ENCODE measurements at places on chromosomes 12 and 14.

GRCh38 chr12:106123551-106124081 is 15.1 kb downstream of the NUAK1 start:
- DNase-seq = no peak

- DNase-seq = no peak
These were observed 53.7 kb downstream of the SERPINA10 start for GRCh38 chr14:94239406-94239805.

DNA sequence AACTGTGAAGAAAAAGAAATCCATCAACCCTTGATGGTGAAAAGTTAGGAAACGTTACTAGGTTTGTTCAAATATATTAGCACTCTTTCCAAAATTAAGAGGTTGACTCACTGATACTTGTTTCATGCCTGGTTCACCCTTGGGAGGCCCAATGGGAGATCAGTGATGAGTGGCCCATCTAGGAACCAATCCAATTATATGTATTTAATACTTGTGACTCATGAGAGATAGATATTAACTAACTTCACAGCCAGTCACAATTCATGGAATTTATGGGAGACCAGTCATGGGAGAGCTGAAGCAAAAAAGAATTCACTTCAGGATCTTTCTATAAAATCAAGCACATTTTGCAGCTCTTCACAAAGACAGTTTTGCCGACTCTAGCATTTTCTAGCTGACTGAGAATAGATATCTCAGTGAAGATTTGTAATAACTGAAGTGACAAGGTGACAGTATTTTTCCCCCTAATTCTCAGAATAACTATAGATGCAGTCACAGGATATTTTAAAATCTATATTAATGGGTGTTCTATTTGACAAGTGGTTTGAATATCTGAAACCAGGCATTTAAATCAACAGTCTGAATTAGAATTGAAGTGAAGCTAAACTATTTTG is 230.2 kb downstream of the EPS8 start:
- DNase-seq = no peak

- DNase-seq = no peak
These were observed 60.5 kb downstream of the ESR2 start for GRCh38 chr14:64233531-64234190.

DNA sequence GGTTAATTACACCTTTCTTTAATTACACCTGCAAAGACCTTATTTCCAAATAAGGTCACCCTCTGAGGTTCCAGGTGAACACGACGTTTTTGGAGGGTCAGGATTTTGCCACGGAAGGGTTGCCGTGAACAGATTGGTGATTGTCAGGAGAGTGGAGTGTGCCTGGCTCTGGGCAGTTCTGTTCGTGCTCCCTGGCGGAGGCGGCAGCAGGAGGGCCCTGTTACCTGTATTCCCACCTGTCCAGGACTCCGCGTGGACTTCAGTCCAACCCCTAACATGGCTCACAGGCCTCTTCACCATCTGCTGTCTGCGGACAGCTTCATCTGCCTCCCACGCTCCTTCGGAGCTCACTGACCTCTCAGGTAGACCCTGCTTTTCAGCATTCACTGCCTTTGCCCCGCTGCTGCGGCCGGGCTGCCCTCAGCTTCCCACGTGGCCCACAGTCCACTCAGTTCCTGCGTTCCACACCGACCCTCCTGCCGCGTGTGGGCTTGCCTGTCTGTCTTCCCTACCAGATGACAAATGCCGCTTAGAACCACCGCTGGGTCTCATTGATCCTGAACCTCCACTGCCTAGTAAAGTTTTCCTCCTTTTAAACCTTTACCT is 187.5 kb upstream of the DIO3 start:
- DNase-seq = no peak

DNA sequence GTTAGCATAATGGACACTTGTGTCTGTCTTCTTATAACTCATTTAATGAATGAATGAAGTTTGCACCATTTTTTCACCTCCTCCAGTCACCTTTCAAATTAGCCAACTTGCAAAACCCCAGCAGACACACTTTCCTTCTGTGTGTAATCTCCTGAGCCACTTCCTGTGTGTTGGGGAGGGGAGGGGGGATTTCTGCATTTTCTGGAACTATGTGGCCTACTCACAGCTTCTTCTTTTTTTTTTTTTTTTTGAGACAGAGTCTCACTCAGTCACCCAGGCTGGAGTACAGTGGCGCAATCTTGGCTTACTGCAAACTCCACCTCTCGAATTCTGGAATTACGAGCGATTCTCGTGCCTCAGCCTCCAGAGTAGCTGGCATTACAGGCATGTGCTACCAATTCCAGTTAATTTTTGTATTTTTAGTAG is 4.1 kb upstream of the SERPINA1 start:
- no peak for DNase-seq

DNA sequence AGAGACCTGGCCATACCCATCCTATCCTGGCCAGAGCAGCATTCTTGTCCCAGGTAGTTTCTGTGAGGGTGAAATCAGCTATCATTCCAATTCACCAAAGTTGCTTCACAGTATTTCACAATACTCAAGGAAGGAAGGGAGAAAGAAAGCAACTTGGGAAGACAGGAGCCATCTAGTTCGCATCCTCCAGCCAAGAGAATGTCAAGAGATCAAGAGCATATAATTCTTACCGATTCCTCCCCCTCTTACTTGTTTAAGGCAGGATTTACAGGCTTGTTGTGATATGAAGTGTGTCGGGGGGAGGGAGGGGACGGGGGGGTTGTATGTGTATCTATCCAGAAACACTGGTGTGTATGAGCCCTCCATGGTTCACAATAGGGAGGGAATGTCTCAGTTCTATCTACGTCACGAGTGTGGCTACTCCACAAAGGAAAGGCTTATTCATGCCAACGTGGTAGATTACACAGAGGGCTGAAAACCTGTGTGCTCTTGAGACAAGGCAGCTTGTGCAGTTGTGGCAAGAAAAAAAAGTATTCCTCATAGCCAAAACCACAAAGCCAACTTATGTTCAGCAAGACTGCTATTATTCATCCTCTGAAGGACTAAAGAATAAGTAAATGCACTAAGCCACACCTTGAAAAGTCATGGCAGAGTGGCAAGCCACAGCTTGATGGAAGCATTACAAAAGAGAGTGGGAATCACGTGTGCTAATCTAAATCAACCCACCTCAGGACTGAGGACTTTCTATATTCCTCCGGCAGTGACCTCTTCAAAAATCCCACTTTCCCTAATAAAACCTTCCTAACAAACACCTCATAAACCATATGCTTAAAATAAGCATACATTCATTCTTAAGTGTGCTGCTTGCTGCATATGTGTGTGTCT is 35.0 kb downstream of the CORO1C start:
- no peak for DNase-seq

DNA sequence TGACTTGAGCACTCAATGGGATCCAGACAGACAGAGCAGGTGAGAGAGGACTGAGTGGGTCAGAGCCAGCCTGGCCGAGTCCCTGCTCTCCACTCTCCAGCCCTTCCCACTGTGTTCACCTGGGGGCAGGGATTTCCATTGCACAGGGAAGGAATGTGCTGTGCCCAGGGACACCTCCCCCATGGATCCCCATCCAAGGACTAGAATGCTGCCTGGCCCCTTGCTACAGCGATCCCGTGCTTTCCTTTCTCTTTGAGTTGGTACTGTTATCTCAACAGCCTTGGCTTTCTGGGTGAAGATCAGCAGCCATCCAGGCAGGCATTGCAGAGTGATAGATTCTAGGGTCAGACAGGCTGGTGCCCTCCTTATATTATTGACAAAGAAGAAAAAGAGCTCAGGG is 60.3 kb upstream of the DLK1 start:
- DNase-seq = no peak

- DNase-seq = no peak
These were observed 90.6 kb downstream of the ETV6 start for GRCh38 chr12:11739980-11740577.

GRCh38 chr12:75813072-75813471 is 218.5 kb downstream of the PHLDA1 start:
- DNase-seq = no peak

GRCh38 chr12:92543840-92544239 is 158.9 kb upstream of the PLEKHG7 start:
- no peak for DNase-seq

DNA sequence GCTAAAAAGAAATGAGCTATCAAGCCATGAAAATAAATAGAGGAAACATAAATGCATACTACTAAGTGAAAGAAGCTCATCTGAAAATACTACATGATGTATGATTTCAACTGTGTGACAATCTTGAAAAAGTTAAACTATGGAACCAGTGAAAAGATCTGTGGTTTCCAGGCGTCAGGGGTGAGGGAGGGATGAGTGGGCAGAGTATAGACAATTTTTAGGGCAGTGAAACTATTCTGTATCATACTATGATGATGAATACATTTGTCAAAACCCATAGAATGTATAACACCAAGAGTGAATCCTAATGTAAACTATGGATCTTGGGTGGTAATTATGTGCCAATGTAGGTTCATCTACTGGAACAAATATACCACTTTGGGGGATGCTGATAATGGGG is 21.3 kb downstream of the SPX start:
- no peak for DNase-seq

DNA sequence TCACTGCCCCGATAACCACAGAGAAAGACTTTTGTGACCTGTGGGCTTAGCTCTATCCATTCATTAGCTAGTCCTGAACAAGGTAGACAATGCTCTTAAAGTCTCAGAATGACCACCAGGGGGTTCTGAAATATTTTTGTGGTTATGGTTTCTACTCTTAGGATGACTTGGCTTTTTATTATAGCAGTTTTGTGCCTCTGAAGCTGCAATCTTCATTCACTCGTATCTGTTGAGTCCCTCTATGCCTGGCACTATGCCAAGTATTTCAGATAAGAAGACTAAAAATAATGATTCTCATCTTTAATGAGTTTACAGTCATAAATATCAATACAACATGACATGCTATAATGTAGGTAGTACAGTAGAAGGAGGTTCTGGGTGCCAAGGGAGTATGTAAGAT is 130.8 kb upstream of the TRHDE start:
- no peak for DNase-seq

- DNase-seq = no peak
These were observed 5.3 kb downstream of the NGB start for GRCh38 chr14:77265561-77266335.

GRCh38 chr14:61197416-61197815 is 83.7 kb downstream of the TMEM30B start:
- DNase-seq = no peak

GRCh38 chr12:47858511-47859266 is 39.0 kb upstream of the HDAC7 start:
- DNase-seq = no peak

DNA sequence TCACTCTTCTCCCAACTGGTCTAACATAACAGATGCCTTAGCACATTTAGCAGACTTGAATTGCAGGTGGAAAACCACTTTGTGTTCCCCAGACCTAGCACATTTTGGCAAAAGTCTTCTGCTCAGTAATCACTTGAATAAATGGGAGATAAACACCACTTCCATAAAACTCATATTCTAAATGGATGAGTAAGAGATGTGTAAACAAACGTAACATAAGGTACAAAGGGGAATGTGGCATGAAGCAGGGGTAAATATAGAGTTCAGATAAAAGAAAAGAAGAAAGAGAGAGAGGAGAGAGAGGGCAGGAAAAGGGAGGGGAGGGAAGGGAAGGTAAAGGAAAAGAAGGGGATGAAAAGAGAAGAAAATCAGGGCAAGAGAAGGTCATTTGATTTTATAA is 17.0 kb upstream of the KERA start:
- DNase-seq = no peak

- DNase-seq = no peak
These were observed 342.4 kb upstream of the FLRT2 start for GRCh38 chr14:85187521-85187920.

DNA sequence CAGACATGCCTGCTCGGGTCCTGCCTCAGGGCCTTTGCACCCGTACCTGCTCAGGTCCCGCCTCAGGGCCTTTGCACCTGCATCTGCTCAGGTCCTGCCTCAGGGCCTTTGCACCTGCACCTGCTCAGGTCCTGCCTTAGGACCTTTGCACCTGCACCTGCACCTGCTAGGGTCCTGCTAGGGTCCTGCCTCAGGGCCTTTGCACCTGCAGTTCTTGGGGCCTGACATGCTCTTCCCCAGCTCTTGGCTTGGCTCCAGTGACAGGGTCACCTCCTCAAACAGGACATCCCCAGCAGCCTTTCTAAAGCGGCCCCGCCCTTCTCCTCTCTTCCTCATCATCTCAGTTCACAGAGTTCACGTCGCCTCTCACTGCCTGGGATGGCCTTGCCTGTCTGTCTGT is 54.9 kb upstream of the NCOR2 start:
- DNase-seq = no peak

DNA sequence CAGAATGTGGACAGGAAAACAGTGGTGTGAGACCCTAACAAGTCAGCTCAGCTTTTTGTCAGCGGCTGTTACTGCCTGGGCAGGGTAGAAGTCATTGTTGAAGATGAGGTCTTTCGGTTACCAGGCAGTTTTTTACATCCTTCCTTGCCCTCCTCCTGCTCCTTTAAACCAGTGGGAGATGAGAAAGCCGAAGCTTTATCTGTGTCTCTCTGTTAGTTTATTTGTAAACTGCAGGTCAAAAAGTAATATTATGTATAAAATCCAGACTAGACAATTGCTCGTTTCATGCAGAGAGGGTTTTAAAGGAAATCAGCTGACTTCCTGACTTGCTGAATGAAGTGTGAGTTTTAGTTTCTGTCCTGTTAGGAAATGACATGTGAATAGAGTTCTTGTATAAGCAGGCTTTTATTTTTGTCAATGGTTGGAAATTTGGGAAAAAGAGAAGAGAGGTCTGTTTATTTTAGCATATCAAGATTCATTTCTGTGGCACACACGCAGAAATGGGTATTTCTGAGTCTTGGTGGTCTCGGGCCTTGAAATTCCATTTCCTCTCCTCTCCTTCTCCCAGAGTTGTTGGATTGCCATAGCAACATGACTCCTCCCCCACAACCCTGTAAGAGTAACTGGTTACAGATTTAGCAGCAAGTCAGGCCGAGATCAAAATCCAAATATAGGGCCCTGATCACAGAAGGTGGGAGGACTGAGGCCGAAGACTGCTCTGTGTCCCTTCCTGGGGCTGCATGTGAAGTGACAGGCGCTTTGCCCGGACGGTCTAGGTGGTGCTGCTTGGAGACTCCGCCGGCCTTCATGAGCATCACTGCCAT is 60.8 kb downstream of the SAMD4A start:
- peak; percentile 38 for DNase-seq

- no peak for DNase-seq
These were observed 153.6 kb upstream of the C14orf180 start for GRCh38 chr14:104425763-104426646.

- no peak for DNase-seq
These were observed 179.8 kb downstream of the CALM1 start for GRCh38 chr14:90576581-90576980.

- no peak for DNase-seq
These were observed 35.9 kb upstream of the WSCD2 start for GRCh38 chr12:108093209-108093608.

DNA sequence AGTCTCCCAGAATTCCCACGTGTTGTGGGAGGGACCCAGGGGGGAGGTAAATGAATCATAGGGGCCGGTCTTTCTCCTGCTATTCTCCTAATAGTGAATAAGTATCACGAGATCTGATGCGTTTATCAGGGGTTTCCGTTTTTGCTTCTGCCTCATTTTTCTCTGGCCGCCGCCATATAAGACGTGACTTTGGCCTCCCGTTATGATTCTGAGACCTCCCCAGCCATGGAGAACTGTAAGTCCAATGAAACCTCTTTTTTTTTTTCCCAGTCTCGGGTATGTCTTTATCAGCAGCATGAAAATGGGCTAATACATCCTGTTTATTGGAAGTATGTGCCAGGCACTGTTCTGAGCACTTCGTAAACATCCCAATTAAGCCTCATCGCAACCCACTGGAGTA is 788 bp downstream of the KRT72 start:
- no peak for DNase-seq

- DNase-seq = no peak
These were observed 199.0 kb downstream of the LRFN5 start for GRCh38 chr14:41805633-41806032.

GRCh38 chr12:90038289-90038688 is 329.7 kb upstream of the ATP2B1 start:
- no peak for DNase-seq

All from activated T-cell treated with anti-CD3 and anti-CD28 coated beads for 4 hours (primary cell).